ENCODE measurements at places on chromosomes 13 and 19.

DNA sequence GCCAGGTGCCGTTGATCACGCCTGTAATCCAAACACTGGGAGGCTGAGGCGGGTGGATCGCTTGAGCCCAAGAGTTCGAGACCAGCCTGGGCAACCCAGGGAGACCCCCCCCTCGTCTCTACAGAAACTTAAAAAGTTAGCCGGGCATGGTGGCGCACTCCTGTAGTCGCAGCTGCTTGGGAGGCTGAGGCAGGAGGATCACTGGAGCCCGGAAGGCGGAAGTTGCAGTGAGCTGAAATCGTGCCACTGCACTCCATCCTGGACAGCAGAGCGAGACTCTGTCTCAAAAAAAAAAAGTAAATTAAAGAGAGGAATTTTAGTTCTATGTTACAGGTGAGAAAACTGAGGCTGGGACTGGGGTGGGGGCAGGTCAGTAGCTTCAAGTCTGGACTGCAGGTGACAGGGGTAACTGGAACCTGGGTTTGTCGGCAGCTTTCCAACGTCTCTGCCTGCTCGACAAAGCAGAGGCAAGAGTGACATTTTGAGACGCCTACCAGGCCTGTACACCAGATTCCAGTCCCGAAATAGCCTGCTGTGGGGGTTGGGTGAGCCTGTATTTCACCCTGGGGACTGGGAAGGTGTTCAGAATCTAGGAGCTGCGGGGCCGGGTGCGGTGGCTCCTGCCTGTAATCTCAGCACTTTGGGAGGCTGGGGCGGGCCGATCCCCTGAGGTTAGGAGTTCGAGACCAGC, 1.2 kb downstream of the SELENOW start:
- no peak for DNase-seq

DNA sequence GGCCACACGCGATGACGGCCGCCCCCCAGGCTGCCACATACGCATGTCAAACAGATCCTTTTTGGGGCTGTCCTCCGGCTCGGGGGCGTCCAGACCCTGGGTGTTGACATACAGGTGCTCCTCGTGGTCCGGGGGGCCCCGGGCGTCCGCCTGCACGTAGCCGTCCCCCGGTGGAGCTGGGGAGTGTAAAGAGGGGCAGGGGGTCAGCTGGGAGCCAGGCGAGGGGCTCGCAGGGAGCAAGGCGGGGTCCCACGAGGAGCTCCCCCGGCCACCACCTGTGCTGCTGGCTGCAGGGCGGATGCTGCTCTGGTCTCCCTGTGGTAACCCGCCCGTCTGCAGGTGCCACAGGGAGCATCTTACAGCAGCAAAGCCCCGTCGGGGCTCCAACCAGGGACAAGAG, 16.1 kb upstream of the C2CD4C start:
- no peak for DNase-seq

GRCh38 chr13:107144432-107144831, 576.5 kb upstream of the ARGLU1 start:
- DNase-seq, result no peak

DNA sequence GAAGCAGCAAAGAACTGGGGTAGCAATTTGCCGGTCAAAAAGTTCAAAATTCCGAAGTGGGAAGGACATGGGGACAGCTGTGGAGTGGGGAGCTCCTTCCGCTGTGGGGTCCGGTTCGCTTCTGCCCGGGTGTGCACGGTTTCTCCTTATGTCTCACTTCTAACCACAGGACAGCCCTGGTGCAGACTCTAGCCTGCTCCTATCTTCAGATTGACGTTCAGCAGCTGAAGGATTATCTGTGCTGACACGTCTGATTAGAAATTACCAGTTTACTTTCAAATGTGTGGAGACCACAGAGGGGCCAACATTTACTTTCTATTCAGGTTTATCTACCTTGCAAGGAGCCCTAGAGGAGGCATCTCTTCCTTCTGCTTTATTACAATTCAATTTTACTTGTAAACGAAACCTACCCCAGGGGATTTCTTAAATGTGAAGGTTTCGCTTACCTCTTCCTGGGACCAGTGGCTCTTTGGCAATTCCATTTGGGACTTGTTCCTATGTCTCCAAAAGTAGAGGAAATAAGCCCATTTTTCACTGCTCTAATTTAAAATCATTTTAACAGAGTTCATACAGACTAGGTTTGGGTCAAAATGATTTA, 27.3 kb downstream of the LHFPL6 start:
- no peak for DNase-seq

GRCh38 chr19:46082728-46083050, 41.8 kb downstream of the IGFL3 start:
- no peak for DNase-seq

- no peak for DNase-seq
These were observed 2.6 kb downstream of the ZBTB7A start for GRCh38 chr19:4064149-4064495.

- DNase-seq, result peak; percentile 76
These were observed 9.6 kb downstream of the GIPR start for GRCh38 chr19:45677351-45678230.

- no peak for DNase-seq
These were observed 212.5 kb downstream of the PCCA start for GRCh38 chr13:100301418-100301817.

DNA sequence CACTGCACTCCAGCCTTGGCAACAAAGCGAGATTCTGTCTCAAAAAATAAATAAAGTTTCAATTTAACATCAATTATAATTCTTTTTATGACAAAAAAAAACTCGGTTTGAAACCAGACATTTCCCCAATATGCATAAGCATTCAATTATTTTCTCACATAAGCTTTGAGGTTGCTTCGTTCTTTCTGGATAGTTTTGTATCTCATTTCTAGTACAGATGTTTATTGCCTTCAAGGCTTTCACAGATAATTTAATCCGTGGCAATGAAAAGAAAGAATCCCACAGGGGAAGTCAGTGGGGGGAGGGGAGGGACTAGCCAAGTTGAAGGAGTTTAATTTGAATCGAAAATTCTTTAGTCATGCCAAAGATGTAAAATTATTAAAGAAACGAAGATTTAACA, 29.6 kb upstream of the TSC22D1 start:
- no peak for DNase-seq

- DNase-seq, result peak; percentile 93
These were observed at the start of gene LENG9 for GRCh38 chr19:54463531-54464043. Gene LENG9 (minus strand): TSS chr19:54463778. CDS start chr19:54463526, 252 bp downstream.

DNA sequence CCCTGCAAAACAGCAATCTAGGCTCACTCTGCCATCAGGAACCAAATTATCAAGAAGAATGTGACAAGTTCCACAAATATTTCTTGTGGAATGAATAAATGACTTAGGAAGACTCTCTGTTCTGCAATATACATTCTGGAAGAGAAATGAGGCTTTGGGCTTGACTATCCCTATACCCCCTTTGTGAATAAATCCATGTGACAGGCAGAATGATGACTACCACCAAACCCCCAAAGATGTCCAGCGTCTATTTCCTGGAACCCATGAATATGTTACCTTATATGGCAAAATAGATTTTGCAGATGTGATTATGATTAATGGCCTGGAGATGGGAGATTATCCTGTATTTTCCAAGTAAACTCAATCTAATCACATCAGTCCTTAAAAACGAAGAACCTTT, 139.3 kb downstream of the ENOX1 start:
- DNase-seq, result no peak

DNA sequence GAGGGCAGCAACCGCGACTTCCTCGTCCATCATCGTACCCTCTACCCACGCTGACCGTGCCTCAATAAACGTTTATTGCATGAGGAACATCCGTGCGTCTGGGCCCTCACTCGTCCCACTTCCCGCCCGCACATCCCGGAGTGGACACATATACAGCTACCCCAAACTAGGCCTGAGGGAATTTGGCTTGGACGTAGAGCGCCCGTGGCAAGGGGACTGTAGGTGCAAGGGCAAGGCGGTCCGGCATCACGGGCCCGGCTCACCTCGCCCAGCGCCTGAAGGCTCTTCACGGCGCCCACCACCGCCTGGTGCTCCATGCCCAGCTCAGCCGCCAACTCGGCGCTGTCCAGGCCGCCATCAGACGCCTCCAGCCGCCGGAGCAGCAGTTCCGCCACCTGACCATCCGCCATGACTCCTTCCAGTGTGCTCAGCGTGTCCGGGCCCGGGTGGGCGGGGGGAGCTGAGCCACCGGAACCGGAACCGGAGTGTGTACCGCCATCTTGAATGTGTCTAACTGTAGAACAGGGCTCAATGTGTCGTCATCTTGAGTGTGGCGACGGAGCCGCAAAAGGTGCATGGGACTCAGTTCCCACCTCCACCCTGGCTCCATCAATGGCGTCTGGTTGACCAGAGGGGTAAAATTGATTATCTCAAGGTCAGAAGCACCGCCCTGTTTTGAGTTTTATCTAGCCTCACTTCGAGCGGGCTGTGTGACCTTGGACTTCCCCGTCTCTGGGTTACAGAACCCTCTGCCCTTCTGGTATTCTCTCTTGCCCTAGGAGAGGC, at the start of gene FARSA:
TSS of gene FARSA (minus strand) at position 425 of the 786 bp plus-strand sequence. CDS start at position 410, 15 bp downstream.
- DNase-seq, result peak; percentile 82

DNA sequence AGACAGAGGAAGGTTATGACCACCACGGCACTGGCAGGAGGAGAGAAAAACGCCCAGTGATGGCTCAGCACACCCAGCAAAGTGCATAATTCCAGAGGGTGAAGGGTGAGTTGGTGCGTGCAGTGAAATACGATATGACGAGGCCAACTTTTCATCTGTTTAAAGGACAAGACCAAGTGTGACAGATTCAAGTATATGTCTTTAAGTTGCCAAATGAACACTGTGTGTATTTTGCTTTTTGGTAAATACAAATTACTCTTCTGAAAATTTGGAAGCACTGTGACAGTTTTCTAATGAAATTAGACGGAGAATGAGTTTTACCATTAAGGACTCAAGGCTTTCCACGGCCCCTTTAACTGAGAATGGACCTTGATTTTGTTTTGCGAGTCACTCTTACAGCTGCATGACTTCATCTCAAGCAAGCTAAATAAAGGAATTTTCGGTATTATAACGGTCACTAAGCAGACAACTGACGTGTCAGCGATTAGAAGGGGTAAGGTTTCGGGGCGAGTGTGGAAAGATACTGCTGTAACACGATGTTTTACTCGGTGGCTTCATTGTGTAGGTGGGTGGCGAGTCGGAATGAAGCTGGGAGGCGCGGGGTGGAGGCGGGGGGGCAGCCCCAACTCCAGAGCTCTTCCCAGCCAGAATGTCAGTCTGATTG, 22.8 kb downstream of the COL4A2 start:
- DNase-seq, result no peak

GRCh38 chr13:98880677-98881076, 97.2 kb downstream of the DOCK9 start:
- DNase-seq, result no peak

DNA sequence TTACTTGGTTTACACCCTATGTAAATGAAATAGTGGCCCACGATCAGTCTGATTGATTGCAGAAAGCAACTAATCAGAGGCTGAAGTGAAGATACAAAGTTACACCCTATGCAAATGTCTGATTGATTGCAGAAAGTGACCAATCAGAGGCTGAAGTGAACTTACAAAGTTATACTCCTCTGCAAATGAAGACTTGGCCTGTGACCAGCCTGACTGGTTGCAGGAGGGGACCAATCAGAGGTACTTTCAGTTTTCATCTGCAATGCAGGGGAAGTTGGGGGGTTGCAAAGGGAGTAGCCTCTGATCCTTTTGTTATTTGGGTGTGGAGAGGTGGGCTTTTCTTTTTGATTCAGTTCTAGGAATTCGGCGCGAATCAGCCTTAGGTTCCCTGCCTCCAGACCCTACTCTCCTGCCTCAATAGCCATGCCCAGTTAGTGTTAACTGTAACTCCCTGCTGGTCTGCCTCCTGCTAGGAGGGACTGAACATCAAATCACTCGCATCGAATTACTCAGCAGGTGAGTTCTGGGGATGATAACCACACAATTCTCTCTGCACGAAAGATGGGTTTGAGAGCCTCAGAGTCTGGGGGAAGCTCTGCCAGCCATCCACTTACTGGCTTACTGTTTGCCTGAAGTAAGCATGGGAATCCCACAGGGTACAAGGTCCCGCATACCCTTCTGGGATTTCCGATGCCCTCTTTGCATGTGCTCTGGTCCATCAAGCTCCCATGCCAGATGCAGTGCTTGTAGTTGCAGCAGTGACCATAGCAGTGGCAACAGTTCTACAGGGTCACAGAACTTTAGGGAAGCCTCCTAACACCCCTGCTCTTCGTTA, 7.5 kb downstream of the ARL11 start:
- peak; percentile 13 for DNase-seq

DNA sequence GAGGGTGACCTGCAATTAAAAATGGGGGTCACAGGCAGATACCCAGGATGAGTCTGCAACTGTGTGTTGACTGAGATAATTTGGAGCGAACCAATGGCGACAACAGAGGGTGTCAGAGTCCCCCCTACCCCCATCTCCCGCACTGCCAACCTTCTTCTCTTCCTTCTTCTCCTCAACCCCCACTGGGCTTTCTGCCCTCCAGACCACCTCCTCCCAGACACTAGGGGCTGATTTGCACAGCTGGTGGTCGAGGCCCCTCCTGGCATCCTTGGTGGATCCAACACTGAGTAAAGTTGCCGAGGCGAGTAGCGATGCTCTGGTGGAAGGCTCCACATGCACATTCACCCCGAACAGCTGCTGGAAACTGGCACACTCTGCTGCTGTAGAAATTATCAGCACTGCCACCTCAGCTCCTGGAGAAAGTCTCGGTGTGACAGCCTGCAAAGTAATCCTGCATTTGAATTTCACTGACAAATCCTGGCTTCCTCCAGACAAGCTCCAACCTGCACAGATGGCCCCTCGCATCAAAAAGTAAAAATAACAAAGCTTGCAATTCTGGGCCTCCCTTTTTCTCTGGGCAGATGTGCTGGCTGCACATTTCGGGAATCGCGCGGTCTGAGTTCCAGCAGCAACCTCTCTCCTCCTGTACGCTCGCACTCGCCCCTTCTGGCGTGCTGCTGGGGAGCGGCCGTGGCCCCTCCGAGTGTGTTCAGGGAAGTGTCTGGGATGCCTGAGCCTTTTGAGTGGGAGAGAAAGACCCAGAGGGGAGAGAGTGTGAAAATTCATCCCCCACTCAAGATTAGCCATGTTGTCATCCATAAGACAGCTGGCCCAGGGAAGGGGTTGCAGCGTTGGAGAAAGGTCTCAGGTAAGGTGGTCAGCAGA, 28.5 kb downstream of the CCNE1 start:
- DNase-seq, result no peak

- DNase-seq, result no peak
These were observed 47.5 kb upstream of the ZNF43 start for GRCh38 chr19:21883516-21883915.
